ENCODE measurements at places on chromosomes 16 and 17.

DNA sequence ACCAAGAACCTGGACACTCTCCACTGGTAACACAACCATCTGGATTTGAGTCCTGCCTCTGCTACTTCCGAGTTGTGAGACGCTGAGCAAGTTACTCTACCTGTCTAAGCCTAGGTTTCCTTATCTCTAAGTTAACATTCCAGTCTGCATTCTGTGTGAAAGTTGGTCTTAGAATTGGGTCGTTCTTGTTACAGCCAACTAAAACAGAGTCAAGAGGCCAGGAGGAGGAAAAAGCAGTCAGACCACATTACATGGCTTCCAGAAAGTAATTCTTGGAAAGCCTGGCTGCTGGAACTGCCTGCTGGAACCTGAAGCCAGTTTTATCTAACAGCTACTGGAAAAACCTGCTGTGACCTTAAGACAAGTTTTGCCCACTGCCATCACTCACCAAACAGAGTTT lies 38.4 kb upstream of the XYLT1 start:
- DNase-seq = no peak

DNA sequence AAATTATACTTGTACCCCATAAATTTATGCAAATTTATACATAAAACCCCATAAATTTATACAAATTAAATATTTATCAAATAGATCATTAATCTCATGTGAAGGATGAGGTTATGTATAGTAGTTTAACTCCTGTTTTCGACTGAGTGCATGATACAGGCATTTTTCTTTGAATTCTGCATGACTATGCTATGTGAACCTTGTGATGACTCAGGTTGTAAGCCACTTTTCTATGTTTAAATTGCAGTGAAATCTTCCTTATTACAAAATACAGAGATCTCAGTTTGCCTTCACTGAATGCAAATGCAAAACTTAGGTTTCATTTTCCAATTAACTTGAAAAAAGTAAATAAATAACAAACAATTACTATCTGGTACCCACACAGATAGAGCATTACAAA lies 843.7 kb downstream of the CDH11 start:
- DNase-seq = peak; percentile 9

DNA sequence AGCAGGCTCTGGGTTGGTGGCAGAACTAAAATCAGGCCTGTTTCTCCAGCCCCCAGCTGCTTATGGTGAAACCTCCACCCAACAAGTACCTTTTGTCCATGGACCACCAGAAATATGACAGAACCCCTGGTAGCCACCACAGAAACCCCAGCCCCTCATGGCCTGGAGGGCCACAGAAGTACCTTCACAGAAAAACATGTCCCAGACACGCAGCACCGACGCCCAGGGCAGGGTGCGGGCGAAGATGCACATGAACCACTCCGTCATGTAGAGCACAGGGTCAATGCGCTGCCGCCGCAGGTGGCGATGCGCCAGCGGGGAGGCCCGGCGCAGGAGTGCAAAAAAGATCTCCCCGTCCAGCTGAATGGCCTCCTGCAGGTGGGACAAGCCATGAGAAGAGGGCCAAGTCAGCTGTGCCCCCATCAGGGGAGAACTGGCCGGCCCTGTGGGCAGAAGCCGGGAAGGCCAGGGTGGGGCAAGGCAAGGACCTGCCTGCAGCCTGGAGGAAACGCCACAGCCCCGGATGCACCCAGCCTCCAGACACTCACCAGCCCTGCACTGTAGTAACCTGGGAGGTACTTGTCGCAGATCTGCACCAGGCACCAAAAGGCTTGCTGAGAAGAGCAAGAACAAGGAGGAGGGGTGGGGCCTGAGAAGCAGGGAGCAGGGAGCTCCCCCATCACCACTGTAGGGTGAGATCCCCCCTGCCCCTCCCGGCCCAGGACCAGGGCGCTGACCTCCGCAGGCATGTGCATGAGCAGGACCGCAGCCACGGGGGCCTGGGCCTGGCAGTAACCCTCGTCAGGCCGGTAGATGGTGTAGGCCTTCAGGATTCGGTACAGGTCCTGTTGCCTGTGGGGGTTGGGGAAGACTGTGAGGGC lies 4.1 kb upstream of the CD2BP2 start:
- DNase-seq = no peak

- DNase-seq = no peak
Measured at GRCh38 chr16:54568906-54569807, 282.6 kb upstream of the IRX3 start.

DNA sequence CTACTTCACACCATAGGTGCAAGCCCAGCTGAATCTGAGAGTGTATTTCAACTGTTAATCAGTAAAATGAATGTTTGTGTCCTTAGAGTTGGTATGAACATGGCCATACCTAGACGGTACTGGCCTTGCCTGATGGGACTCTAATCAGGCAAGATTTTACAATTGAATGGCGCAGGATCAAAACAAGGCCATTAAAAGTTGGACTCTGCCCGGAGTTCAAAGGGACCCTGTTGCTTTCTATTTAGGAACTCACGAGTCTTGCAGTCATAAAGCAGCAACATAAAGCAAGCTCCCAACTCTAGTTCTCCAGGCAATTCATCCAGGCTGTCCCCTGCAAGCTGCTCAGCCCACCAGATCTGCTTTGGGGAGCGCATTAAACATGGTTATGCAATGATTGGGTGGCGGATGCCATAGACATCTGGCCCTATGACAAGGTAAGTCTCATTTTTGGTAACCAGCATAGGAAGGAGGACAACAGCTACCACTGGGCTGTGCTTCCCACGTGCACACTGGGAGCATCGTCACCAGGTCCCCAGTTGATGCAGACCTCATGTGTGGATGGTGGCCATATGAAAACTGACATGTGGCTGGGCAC lies 8.8 kb downstream of the TMEM186 start:
- no peak for DNase-seq

Data from NCI-H460 (cell line).